ENCODE measurements at places on chromosomes 5 and 9.

GRCh38 chr9:37453827-37454226 lies 11.4 kb downstream of the ZBTB5 start:
- DNase-seq, result peak; percentile 18

DNA sequence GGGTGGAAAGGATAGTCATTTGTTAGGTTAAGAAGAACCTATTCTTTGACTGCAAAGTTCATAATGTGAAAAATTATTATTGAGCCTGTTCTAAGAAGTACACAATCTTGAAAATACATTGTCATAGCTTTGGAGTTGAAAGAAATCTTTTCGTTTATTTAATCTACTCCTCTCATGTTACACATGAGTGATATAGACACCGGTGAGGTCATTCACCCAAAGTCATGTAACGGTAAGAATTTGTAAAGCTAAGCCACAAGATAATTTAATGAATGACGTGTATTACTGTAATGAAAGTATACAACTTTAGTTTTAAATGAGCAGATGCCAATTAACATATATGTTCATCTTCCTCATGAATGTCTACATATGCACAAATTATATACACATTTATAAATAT lies 284.1 kb upstream of the PDE4D start:
- no peak for DNase-seq

GRCh38 chr9:75108571-75108970 lies 20.3 kb downstream of the OSTF1 start:
- DNase-seq, result no peak

- no peak for DNase-seq
These were observed 1.0 kb downstream of the NREP start for GRCh38 chr5:111755942-111756381.

DNA sequence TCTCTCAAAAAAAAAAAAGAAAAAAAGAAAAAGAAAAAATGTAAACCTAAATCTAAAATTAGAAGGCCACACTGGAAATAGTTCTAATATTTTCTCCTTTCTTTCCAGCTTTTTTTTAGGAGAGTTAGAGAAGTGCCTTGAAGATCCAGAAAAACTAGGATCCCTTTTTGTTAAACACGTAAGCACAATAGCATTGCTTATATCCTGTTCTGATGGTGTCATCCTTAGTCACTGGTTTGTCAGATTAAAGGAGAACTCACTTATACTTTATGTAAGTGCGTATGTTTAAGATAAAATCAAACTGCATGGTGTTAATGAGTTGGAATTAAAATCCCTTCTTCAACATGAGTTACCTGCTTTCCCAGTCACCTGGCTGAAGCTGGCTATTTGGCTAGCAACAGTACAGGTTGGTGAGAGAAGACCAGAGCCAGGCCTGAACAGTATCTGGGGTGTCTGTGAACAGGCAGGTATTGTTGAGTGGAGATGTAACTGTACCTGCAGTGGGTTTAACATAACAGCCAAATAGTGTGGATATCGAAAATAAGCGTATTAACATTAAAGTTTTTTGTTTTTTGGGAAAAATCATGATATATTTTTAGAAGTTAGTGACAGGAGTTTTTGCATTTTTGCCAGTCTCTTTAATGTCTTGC lies 104.7 kb upstream of the OTULINL start:
- DNase-seq, result no peak

DNA sequence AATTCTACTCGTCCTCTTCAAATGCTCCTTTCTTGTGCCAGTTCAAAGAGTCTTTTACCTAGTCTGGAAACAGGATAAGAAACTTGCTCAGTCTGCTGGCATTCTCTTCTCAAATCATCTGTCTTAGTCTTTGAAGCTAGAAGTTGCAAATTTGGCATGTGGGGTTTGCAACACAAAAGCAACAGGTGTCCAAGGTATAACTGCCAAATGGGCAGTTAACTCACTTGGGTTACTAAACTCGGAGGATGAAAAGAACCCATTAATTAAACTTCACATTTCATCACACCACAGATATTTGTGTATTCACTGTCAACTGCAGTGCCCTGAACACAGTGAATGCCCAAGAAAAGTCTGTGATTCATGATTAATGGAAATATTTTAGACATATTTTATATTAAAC lies 108.0 kb upstream of the TARS1 start:
- no peak for DNase-seq

DNA sequence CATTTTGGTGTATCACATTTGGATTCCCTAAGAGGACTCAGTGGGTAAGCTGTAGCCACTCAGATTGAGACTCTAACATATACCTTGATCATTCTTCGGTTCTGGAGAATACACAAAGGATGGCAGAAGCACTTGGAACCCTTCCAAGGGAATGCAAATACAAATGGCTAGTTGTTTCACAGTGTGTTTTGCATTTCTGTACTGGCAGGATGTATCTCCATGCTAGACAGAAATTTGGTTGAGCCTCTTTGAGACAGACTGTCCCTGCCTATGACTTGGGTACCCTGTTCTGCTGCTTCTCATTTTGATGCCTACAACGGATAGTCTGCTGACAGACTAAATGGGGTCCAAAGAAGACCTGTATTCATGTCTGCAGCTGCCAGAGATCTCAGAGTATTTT lies 273.5 kb downstream of the TMEM38B start:
- DNase-seq, result no peak

GRCh38 chr5:67842806-67843205 lies 372.8 kb upstream of the PIK3R1 start:
- DNase-seq, result no peak

DNA sequence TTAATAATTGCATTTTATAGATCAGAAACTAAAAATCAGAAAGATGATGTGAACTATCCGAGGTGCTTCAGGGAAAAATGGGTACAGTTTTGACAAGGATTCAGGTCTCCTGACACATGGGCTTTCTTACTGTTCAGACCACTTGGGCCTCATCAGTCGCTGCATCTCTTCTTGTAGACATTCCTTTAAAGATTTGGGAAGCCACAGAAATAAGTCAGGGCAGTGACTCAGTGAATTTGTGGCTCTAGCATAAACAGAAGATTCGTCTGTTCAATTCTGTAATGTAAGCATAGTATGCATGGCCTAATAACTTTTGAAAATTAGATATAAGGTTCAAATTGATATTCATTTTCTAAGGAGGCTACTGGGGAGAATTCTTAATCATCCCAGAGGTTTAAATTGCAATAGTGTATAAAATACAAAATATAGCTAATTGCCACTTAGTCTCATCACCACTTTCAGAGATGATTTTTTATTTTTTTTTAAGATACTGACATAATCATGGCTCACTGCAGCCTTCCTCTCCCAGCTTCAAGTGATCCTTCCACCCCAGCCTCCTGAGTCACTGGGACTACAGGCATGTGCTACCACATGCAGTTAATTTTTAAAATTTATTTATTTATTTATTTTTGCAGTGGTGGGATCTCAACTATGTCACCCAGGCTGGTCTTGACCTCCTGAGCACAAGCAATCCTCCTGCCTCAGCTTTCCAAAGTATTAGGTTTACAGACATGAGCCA lies 48.9 kb downstream of the RASEF start:
- no peak for DNase-seq

GRCh38 chr9:90891308-90892040 lies 89.9 kb downstream of the SYK start:
- no peak for DNase-seq

- DNase-seq, result peak; percentile 15
These were observed 344.9 kb upstream of the PAPPA start for GRCh38 chr9:115808695-115809094.

DNA sequence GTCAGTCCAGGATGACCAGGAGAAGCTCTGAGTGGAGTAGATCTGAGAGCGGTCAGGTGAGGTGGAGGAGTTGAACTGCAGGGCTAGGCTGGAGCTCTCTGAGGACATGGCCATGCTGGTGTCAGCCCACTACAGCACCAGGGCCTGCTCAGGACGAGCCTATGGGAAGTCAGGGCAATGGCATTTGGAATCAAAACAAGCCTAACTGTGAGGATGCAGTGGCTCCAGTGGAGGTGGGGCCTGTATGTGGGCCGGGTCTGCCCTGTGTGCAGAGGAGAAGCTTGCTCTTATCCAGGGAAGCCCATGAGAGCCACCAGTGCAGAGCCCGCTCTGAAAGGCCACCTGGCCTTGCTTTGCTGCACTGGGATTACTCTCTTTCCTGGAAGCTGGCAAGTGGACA lies 11.1 kb downstream of the CXCL14 start:
- no peak for DNase-seq

GRCh38 chr5:150540615-150541396 lies 32.9 kb downstream of the NDST1 start:
- peak; percentile 83 for DNase-seq

- peak; percentile 97 for DNase-seq
These were observed 107.2 kb downstream of the PDE4D start for GRCh38 chr5:59786334-59786805.

DNA sequence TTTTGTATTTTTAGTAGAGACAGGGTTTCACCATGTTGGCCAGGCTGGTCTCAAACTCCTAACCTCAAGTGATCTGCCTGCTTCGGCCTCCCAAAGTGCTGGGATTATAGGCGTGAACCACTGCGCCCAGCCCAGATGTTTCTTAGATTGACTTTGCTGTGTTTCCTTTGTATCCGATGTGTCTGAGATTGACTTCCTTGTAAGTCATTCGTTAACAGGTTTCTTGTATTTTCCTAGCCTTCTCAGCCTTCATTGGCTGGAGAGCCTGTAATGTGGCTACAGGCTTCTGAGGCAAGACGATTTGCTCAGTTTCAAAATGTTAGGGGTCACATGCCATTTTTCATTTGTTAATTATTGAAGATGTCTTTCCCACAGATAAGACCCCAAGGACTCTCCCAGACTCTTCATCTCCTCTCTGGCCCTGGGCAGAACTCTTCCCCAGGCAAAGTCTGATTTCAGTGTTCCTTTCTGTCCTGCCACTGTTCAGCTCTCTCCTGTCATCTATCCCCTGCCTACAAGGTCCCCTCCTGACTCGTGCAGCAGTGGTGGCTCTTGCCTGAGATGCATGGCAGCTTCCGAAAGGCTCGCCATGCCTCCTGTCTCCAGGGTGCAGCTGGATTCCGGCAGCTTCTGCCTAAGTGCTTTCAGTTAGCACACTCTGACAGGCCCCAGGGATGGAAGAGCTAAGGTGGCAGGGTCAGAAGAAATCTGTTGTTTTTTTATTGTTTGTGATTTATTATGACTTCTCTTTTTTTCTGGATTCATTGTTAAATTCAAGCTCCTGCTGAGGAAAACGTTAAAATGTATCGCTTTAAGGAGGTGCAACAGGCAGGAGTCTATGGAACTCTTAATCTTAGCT lies 206.4 kb downstream of the AOPEP start:
- peak; percentile 63 for DNase-seq

DNA sequence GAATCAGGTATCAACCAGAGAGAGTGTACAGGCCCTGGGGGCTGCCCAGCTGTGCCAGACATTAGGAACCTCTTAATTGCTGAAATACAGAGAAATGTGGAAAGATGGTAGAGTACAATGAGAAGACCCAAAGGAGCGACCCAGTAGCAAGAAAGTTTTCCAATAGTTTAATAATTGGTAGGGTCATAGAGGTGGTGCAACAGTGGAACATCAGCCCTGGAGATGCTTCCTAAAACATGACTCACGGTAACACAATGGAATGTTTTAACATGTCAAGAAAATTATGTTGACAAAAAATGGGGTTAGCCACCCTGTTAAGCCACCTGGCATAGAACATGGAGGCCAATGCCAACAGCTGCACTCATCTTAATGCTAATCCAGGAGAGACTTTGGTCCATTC lies 284.1 kb downstream of the ELAVL2 start:
- peak; percentile 33 for DNase-seq

GRCh38 chr5:31237174-31237573 lies 43.7 kb downstream of the CDH6 start:
- no peak for DNase-seq

GRCh38 chr5:6472792-6473191 lies 24.1 kb downstream of the UBE2QL1 start:
- no peak for DNase-seq

DNA sequence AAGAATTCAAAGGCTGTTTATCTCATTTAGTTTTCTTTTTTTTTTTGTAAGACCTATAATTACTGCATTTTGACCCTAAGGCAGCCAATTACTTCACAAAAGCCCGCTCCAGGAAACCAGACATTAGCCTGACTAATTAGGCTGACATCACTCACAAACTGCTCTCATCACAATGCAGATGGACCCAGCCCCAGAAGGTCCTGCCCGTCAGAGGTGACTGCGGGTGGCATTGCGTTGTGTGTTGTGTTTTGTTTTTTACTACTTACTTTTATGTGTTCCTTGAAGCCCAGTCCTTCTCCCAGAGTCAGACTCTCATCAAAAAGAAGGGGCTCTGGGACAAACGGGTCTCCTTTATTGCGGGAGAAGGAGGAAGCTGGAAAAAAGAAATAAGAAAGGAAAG lies 172.2 kb downstream of the HSD17B3 start:
- DNase-seq, result no peak

- DNase-seq, result no peak
These were observed 470.6 kb downstream of the PSAT1 start for GRCh38 chr9:78767490-78767889.

DNA sequence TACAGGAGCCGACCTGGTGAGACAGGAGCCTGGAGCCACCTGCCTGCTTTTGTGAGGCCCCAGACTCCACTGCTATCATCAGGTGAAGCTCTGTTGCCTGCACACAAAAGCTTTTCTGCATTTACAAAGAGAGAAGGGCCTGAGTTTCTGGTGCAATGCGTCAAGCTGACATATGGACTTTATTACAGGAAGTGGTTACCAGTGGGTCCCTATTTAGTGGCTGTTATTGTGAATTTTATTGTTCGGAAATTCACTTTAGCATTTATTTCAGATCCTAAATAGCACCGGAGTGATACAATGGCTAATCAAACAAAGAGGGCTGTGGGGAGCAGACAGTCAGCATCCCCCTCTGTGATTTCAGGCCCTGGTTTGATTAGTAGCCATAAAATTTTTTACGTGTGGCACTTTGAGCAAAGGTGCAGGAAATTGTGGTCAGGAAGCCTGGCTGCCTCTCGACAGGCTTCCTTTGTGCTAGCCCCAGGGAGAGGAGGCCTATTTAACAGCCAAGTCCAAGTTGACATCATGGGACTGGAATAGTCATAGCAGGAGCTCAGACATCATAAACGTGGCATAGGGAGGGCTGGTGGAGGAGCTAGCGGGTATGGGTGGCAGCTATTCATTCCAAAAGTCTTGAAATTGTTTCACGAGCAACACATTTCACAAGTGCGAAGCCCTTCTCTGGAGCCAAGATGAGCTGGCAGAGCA lies 8.4 kb downstream of the TGFBI start:
- peak; percentile 88 for DNase-seq

DNA sequence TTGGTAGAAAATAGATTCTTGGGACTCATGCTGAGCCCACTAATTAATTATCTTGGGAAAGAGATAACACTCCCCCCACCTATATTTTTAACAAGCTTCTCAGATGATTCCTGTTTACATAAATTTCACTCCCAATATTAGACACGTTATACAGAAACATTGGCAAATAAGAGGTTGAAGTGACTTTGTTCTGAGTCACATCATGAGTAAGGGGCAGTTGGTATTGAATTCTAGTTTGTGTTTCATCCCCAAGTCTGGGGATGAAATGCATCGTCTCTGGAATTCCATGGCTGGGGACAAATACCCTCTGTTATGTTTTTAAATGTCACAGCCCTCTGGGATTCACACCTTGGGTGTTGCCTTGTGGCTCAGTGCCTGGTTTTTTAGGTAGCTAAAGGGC lies 41.0 kb downstream of the BASP1 start:
- DNase-seq, result no peak
